ENCODE measurements at places on chromosomes 2 and 18.

GRCh38 chr2:104120171-104120570 lies 733.7 kb upstream of the POU3F3 start:
- DNase-seq, result no peak

DNA sequence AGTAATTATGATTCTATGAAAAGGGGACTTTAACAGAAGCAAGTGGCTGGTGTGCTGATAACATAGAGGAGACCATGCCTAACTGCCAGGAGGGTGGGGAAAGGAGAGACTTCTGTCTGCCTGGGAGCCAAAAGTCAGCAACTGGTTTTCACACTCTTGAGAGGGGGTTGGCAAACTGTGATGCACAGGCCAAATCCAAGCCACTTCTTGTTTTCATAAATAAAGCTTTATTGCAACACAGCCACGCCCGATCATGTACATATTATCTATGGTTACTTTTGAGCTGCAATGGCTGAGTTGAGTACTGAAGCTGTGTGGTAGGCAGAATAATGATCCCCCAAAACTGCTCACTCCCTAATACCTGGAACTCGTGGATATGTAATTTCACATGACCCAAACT lies 208.4 kb downstream of the LNPK start:
- no peak for DNase-seq

GRCh38 chr18:65922103-65922502 lies 171.3 kb downstream of the CDH7 start:
- DNase-seq, result no peak

GRCh38 chr2:81266106-81266505 lies 961.6 kb upstream of the LRRTM1 start:
- DNase-seq, result no peak

GRCh38 chr2:236871500-236872001 lies 214.1 kb upstream of the COPS8 start:
- DNase-seq, result no peak

GRCh38 chr2:191349990-191350389 lies 104.8 kb downstream of the MYO1B start:
- DNase-seq, result no peak

GRCh38 chr2:29010946-29011345 lies 29.8 kb downstream of the TOGARAM2 start:
- no peak for DNase-seq

DNA sequence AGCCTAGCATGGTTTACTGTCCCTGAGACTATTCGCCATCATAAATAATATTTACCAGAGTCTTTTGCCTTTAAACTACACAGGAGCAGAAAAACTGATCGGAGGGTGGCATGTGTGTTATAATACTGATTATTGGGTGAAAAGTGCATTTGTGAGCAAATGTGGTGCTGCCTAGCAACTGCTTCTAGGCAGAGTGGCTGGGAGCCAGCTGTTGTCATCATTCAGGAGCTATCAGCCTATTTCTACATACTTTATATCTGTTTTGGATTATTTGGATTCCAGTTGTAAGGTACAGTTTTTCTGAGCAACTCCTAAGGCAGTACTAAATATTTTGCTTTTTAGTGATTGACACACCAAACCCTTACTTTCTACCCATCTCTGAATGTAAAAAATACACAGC lies 75.0 kb upstream of the MSTN start:
- no peak for DNase-seq

DNA sequence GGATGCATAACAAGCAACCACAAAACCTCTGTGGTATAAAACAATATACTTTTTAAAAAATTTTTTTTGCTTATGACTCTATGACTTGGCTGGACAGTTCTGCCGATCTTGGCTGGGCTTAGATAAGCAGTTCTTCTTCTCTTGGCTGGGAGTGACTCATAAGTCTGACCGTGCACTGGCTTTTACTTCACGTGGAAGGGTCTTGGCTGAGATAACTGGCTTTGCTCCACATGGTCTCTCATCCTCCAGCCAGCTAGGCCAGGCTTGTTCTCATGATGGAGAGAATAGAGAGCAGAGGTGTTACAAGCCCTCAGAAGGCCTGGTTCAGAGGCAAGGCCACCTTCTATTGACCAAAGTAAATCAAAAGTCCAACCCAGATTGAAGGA lies 178.9 kb upstream of the SERPINE2 start:
- no peak for DNase-seq
